ENCODE measurements at places on chromosomes 4 and X.

- DNase-seq, result no peak
Measured at GRCh38 chr4:76736414-76736813, 161.5 kb downstream of the SOWAHB start.

DNA sequence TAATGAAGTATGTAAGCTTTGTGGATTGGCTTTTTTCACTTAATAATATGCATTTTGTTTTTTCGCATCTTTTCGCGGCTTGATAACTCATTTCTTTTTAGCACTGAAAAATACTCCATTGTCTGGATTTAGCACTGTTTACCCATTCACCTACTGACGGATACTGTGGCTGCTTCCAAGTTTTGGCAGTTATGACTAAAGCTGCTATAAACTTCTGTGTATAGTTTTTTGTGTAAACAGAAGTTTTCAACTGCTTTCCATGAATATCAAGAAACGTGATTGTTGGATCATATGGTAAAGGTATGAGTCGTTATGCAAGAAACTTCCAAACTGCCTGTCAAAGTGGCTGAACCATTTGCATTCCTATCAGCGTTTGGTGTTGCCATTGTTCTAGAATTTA is 87.6 kb downstream of the BMP3 start:
- no peak for DNase-seq

GRCh38 chr4:109494563-109494962 is 60.9 kb downstream of the SEC24B start:
- DNase-seq, result no peak

- no peak for DNase-seq
Measured at GRCh38 chr4:150501009-150501727, 80.8 kb upstream of the MAB21L2 start.
